ENCODE measurements at places on chromosomes 12 and 14.

GRCh38 chr14:50099335-50099734 is 17.0 kb downstream of the VCPKMT start:
- no peak for DNase-seq

DNA sequence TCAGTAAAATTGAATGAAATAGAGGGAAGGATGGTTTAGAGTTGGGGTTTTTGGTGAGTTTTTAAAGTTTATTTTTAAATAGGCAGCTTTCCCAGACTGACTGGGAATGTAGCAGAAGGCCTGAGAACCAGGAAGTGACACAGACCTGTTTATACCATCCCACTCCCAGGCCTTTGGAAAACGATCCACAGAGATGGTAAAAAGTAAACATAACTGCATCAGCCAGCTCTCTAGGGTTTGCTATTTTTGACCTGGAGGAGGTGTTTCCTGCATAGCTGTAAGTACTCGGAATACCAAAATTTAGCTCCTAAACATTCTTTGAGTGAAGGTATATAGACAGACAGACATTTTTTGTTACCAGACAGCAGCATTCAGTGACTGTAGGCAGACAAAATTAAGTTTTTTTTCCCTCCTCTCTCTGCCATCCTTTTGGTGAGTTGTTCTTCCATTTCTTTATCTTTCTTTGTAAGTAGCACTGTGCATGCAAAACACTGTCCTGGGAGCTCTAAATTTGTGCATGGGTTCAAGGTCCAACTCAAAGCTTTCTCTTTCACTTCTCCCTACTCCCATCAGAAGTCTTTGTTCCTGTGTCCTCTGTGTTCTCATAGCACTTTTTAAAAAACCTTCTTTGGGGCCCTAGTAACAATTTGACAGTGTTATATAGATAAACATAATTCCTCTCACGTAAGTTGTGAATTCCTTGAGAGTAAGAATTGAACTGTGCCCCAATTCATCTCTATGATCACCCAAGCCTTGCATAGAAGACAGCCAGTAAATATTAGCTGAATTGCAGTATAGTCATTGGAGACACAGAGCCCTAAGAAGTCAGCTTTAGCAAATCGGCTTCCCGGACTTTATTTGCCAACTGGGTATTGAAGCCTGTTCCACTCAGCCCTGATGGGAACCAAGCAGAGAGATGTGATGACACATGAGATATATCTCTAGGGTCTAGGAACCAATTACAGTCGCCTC is 37.4 kb downstream of the SUSD6 start:
- no peak for DNase-seq

- DNase-seq = no peak
Measured at GRCh38 chr12:127773520-127773919, 493.4 kb upstream of the TMEM132C start.

- no peak for DNase-seq
Measured at GRCh38 chr12:109958374-109958773, 37.8 kb downstream of the GIT2 start.

DNA sequence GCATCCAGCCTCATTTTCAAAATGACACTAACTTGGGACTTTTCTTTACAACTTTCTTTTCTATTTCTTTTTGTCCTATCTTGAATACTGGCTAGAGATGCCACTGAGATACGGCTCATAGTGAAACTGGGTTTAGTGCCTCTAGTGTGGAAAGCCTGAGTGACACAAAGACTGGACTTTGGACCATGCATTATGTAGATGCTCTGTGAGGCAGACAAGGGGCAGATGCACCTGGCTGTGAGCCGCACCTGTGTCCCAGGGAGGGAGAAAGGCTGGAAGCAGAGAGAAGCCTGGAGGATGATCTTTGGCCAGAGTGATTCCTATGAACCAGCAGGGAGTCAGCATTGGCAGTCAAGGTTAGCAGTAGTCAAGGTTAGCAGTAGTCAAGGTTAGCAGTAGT is 852.3 kb upstream of the TMEM132C start:
- no peak for DNase-seq

DNA sequence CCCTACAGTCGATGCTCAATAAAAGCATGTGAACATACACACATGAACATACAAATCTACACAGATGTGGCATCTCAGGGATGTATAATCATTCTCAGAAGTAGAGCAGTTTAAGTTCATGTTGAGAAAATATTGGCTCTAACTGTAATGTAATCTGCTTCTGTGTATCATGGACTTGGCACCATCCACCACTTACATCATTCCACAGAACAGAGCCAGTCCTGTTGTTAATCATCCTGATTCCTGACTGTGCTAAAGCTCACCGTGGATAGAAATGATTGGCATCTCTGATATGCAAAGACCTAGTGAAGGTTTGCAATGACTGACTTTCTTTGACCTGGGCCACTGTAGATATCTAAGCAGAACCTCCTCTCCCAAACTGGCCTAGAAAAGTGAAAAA is 1141.3 kb downstream of the BCL11B start:
- DNase-seq = no peak

Data from activated CD8-positive, alpha-beta memory T cell treated with anti-CD3 and anti-CD28 coated beads for 48 hours (primary cell).